ENCODE measurements at places on chromosomes 3 and 15.

- DNase-seq, result no peak
Observed at GRCh38 chr3:115685097-115685496, 61.8 kb downstream of the GAP43 start.

DNA sequence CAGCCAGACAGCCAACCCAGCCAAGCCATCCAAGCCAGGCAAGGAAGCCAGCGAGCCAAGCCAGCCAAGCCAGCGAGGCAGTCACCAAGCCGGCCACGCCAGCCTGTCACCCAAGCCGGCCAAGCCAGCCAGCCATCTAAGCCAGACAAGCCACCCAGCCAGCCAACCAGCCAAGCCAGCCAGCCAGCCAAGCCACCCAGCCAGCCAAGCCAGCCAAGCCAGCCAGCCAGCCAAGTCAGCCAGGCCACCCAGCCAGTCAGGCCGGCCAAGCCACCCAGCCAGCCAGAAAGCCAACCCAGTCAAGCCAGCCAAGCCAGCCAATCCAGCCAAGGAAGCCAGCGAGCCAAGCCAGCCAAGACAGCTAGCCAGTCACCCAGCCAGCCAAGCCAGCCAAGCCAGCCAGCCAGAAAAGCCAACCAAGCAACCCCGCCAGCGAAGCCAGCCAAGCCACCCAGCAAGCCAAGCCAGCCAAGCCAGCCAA is 201.2 kb downstream of the GOLGA6L6 start:
- no peak for DNase-seq

DNA sequence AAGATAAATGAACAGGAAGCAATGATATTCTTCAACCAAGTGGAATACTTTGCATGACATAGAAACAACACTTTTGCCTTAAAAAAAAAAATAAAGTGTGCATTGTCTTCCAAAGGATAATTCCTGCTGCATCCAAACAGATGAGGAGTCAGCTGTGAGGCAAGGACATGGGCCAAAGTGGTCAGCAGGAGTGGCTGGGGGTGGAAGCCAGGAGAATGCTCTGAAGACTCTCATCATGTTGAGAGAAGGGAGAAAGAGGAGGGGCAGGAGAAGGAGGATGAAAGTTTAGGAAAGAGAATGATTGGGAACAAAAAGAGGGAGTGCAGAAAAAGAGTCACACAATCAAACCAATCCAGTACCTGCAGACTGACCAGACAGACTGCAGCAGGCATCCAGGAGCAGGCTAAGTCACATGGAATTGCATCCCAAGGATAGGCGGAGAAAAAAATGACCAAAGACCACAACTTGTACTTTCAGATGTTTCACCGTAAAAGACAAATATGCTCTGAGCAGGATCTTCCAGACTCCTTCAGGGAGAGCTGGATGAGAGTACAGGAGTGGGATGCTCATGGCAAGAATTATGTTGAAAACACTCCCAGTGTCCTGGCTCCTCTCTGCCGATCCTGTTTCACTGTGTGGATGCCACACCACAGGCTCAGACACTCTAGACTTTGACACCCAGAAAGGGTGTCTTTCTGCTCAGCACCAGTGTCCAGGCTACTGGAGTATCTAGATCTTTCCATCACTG is 11.9 kb downstream of the ABI3BP start:
- DNase-seq, result no peak

- DNase-seq, result peak; percentile 47
Observed at GRCh38 chr3:5188419-5189221, 1.1 kb downstream of the EDEM1 start.

DNA sequence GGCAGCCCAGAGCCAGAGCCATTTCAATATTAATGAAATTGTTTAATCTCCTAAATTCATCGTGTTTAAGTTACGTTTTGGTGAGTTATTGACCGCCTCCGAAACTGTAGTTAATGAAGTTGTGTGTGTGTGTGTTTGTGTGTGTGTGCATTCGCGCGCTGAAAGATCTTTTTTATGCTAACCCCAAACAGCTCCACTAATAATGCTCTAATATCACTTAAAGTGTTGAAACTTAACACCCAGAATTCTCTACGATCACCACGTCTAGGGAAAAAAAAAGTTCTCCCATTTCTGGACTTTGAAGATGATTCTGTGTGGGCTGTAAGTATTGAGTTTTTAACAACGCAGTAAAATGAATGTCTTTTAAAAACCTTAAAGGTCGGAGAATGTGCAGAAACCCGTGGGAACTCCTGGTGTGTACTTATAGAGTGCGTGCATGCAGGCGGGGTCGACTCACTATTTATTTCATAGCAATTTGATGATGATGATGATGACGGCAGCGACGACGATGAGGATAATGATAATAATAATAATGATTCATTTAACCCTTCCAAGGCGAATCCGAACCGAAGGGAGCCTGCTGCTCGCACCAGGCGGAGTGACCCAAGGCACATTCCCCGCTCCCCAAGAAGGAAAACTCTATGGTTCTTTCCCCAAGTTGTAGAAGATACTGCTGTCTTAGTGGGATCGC is 1.4 kb upstream of the FOXB1 start:
- DNase-seq, result no peak

DNA sequence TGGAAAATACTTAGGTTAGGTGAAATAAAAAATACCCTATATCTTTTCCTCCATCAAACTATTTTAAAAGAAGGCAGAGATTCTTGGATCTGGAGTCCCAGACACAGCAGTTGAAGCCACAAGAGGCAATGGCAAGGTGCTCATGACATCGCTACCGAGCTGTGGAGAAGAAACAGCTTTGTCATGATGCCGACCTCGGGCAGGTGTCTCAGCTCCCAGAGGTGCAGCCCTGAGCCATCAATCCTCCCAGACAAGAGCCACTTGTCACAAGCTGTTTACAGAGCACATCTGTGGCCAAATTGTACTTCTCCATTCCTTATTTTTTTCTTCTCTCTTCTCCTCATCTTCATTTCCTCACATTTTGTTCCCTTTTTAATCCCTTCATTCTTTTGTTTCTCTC is 50.8 kb downstream of the GPR176 start:
- DNase-seq, result no peak

GRCh38 chr3:24023197-24023596 is 78.1 kb downstream of the NR1D2 start:
- no peak for DNase-seq

DNA sequence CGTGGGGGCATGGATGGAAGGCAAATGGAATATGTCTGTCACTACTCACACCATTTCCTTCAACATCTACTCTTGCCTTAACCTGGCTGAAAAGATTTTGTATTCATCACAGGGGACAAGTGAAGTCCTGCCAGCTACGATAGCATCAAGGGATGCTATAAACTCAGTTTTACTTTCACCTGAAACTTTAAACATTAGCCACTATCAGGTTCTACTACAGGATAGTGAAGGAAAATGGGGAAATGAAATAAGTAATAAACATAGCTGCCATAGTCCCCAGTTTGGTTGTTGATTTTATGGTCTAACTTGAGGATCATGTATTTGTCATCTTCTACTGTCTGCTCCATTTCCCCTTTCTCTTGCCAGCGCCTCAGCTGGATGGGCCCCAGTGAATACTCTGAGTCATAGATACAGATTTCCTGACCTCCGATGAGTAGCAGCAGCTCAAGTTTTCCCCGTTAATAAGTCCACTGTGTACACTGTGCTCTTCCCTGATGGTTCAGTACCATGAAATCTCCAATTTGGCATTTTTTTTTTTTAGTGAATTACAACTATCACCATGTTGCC is 338.2 kb upstream of the SLCO3A1 start:
- no peak for DNase-seq

- DNase-seq, result no peak
Observed at GRCh38 chr15:52158084-52158765, 33.0 kb downstream of the GNB5 start.

GRCh38 chr3:32238453-32239306 is at the start of gene CMTM8:
Gene CMTM8 (plus strand): TSS chr3:32238680. CDS start chr3:32238973, 293 bp downstream.
- DNase-seq, result peak; percentile 52

DNA sequence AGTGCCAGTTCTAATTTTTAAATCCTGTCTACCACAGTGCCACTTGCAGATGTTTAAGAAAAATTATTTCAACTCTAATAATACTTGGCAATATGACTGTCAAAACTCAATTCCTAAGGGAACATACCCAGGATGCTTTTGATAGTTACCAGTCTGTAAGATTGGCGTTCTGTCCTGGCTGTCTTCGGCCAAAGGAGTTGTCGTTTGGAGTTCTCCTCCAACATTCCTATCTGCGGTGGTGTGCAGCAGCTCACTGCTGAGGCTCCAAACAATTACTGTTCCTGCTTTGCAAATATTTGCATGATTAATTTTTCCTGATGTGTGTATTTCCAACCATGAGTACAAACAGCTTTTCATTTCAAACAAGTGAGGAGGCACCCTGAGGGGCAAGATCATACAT is 330.8 kb upstream of the DPH6 start:
- DNase-seq, result no peak

DNA sequence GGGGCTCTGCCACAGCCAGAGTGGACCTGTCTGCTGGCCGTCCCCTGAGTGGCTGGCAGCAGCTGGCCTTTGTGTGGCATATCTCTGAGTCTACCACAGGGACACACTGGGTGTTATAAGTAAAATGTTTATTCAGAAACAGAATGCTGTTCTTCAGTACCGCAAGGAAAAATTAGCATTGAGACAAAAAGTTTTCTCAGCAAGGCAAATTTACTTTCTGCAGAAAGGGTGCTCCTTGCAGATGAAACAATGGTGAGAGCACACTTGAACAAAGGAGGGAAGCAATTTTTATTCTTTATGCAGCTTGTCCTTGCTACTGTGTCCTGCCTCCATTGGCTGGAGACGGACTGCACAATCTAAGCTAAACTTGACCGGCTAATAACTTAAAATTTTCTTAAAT is 4.0 kb downstream of the TMEM89 start:
- DNase-seq, result no peak

- no peak for DNase-seq
Observed at GRCh38 chr3:47404431-47404876, 23.6 kb downstream of the PTPN23 start.

- DNase-seq, result no peak
Observed at GRCh38 chr15:40436116-40436891, 4.4 kb upstream of the BAHD1 start.

DNA sequence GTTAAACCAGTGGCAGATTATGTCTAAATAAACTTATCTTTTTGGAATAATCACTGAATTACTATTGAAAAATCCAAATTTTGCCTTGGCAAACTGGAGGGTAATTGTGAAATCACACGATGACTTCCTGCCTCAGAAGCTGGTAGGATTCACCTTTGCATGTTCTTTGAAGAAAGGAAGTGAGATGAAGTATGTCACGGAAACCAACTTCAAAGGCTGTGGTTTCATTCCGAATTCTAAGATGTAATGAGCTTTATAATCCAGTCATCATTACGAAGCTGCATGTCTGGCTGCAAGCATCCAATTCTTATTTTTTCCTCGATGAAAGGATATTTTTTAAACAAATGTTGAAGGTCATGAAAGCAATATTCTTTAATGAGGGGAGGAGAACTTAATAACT is 15.0 kb upstream of the ZBED2 start:
- peak; percentile 46 for DNase-seq

GRCh38 chr3:108328821-108329486 is 32.6 kb downstream of the HHLA2 start:
- DNase-seq, result no peak

- DNase-seq, result no peak
Observed at GRCh38 chr3:159652452-159652851, 336.2 kb upstream of the IL12A start.

DNA sequence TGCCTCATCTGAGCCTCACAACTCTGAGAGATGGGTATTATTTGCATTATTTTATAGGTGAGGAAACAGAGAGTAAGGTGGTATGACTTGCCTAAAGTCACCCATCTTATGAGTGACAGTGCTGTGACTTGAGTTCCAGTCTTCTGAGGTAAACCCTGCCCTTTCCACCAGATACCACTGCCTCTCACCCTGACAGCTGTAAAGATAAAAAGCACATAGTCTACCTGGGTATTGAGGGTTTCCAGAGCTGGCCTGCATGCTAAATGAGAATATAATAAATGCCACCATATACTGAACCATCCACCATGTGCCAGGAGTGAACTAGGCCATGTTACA is 25.6 kb downstream of the RASGRP1 start:
- no peak for DNase-seq

DNA sequence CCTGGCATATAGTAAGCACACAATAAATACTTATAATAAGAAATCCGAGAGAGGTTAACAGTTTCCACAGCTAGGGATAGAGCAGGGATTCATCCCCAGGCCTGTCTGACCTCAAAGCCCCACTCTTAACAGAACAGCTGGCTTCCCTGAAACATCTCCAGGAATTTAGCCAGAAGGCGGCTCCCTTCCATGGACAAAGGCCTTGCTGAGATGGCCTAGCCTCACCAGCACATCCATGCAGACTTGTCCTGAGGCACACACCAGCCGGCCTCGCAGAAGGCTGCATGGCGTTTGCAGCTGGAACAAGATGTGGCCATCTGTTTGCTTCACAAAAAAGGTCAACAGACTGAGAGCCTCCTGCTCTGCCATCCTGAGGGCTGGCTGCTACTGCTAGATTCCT is 245.4 kb downstream of the SLCO3A1 start:
- DNase-seq, result no peak

DNA sequence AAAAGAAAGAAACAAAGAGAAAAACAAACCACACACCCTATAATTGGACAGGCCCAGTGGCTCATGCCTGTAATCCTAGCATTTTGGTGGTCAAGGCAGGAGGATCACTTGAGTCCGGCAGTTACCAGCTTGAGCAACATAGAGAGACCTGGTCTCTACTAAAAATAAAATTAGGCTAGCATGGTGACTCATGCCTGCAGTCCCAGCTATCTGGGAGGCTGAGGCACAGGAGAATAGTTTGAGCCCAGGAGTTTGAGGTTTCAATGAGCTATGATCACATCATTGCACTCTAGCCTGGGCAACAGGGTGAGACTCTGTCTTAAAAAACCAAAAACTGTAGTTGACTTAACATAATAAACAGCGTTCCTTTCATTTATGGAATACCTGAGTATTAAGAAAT is 72.3 kb upstream of the ST3GAL6 start:
- DNase-seq, result no peak

DNA sequence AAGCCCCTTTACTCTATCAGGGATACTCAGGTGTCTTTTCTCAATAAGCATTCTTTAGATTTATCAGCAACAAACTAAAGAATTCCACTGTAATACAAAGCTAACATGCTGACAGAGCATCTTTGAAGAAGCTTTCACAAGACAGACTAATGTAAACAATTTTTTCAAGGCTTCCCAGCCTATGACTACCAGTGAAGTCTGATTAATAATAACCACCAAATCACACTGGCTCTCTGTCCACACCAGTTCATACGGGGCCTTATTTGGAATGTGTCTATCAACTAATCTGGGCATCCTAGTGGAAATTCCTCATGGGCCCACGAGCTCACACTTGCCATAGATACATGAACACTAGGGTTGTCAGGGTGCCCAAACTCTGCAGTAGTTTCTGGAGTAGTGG is 84.5 kb downstream of the EFL1 start:
- no peak for DNase-seq

DNA sequence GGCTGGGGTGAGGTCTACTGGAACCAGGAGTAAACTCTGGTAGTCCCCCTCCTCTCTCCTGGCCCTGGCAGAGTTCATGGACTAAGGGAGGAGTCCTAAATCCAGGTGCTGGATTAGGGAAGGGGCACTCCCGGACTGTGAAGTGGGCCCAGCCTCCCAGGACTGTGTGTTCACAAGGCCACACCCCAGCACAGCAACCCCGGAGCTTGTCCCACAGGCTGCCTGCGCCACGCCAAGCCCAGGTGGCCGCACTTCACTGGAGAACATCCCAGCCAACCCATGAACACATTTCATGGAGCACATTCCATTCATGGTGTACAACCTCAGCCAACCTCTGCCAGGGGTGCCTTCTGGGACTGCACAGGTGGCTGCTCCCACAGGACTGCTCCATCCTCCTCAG is 8.2 kb downstream of the ARPIN start:
- DNase-seq, result no peak

GRCh38 chr15:82045179-82045891 is 483 bp downstream of the MEX3B start:
- DNase-seq, result no peak

Data from activated T-cell treated with anti-CD3 and anti-CD28 coated beads for 4 hours (primary cell).